ENCODE measurements at places on chromosomes 5 and 9.

DNA sequence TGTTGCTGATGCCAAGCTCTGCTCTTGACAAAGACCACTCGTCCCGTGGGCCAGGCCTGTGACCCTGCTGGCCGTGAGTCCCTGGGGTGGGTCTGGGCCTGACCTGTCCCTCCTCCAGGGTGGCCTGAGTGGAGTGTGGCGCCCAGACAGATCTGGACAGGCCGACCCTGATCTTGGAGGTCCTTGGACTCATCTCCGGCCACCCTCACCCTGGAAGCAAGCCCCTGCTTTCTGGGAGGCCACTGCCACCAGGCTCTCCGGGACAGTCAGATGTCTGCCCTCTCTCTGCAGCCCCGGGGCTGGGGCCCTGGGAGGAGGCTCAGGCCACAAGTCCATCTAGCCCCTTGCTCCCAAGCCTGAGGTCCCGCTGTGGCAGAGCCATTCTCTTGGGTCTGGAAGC is 31.2 kb upstream of the TMEM250 start:
- DNase-seq, result no peak

GRCh38 chr5:106940986-106941385 is 729.8 kb downstream of the EFNA5 start:
- no peak for DNase-seq

GRCh38 chr9:117273612-117274011 is 141.2 kb downstream of the ASTN2 start:
- no peak for DNase-seq

DNA sequence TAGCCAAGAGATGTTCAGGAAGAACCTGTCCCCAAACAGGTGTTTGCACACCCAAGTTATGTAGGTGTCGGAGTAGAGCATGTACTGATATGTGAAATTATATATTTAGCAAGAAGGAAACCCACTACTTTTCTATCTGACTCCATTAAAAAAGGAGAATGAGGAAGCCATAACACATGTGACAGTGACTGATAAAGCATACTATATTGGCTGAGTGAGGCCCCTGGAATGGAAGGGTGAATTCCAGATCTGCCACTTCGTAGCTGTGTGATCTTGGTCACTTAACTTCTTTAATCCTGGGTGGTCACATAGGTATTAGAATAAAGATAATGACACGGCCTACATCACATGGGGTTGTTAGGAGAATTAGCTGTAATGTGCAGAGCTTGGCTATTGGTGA is 116.0 kb upstream of the MAN2A1 start:
- DNase-seq, result no peak

DNA sequence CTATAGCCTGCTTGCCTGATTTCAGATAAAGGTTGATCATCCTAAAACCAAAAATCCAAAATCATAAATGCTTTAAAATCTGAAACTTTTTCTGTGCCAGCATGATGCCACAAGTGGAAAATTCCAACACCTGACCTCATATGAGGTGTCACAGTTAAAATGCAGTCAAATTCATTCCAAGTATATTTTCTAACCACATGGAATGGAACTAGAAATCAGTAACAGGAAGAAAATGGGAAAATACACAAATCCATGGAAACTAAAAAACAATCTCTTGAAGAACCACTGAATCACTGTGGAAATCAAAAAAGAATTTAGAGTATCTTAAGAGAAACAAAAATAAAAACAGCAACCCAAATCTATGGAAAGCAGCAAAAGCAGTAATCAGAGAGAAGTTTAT is 297.5 kb upstream of the COX7C start:
- no peak for DNase-seq

- no peak for DNase-seq
These were observed 235.1 kb upstream of the ADAMTSL1 start for GRCh38 chr9:18238752-18239447.

DNA sequence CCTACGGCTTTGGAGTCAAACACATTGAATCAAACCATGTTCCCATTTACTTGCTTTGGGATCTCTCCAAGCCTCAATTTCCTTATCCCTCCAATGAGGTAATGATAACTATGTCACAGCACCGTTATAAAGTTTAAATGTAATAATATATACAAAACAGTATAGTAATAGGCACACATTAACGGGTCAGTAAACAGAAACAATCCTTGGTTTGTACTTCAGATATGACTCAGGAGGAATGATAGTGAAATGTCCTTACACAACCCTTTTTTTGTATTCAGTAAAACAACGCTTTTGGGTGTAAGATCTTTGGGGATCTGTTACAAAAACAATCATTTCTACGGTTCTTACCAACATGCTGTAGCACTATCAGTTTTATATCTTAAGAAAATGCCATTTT is 178.5 kb upstream of the GNA14 start:
- DNase-seq, result no peak

DNA sequence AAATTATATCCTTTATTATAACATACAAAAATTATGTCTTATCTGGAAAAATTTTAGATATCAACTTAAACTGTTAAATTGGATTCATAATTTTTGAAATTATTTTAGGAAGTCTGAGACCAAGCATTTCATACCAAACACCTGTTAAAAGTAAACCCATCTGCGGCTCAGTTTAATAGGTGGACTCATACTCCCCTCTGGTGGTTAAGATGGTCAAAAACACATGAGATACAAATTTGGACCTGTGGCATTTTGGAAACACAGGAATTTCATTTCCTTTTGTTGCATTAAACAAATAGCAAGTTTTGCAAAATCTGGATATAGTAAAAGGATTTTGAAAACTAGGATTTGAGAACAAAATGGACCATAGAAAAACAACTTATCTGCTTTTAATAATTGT is 53.7 kb downstream of the RGMB start:
- DNase-seq, result no peak

DNA sequence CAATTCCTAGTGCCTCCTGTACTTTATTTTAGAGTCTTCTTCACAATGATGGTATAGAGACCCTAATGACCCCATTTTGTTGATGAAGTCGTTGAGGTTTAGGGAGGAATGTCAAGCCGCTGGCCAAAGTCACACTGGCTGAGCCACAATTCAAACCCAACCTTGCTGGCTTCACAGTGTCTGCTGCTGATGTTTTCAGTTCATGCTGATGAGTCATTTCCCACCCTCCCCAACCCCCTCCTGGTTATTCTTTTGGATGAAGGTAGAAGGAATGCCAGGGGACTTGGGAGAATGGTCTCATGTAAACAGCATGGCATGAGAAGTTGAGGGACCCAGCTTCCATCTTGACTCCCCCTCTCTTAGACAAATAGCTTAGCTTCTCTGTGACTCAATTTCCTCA is 68.6 kb downstream of the TMEM252 start:
- DNase-seq, result no peak
